ENCODE measurements at places on chromosomes 7 and 10.

DNA sequence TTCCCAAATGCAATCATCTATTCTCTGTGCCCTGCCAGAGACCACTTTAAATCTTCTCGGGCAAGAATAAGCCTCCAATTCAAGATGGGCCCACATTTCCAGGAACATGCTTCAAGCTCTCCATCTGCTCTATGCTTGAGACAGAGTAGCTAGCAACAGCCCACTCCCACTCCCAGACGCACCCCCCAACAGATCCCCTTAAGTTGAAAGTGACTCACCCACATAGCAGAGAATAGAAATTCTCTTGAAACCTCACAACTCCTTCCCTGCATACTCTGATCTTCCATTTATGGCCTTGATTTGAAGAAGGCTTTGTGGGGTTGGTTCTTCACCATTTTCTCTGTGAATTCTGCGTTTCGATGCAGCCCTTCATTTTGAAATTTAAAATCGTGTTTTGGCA is 604.0 kb downstream of the INHBA start:
- no peak for DNase-seq

DNA sequence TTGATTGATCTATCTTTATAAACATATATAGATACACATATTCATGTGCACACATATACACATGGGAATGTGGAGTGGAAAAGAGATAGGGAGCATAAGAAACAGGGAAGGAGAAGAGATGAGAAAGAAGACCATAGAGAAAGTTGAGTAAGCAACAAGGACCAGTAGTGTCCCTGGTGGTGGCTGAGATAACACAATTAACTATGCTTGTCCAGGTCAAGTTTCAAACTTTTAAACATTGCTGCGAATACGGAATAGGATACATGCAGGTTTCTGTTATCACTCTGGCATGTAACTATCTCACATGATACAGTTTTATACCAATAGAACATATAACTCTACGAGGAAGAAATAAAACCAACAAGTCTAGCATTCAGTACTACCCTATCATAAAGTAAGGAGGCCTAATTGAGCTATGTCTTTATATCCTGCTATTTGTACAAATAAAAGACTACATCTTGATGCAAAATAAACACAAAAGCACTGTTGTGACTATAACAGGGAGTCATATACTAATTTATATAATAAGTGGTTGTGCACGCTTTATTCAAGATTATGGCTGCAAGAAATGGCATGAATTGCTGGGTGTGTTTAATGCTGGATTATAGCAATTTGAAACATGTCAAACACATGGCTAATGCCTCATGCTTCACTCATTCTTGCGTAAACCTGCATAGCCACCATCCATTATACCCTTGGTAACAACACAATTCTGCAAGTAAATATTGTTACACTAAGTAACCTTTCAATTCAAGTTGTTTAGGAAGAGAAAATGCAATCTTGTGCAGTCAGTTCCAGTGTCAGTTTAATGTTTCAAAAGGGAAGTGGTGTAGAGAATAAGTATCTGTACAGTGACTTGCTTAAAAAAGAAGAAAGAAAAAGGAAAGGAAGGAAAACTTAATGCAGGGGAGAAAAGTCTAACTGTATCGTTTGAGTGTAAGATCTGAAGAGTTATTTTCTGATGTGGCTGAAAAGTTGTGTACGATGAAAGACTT is 8.2 kb downstream of the FOXP2 start:
- no peak for DNase-seq

DNA sequence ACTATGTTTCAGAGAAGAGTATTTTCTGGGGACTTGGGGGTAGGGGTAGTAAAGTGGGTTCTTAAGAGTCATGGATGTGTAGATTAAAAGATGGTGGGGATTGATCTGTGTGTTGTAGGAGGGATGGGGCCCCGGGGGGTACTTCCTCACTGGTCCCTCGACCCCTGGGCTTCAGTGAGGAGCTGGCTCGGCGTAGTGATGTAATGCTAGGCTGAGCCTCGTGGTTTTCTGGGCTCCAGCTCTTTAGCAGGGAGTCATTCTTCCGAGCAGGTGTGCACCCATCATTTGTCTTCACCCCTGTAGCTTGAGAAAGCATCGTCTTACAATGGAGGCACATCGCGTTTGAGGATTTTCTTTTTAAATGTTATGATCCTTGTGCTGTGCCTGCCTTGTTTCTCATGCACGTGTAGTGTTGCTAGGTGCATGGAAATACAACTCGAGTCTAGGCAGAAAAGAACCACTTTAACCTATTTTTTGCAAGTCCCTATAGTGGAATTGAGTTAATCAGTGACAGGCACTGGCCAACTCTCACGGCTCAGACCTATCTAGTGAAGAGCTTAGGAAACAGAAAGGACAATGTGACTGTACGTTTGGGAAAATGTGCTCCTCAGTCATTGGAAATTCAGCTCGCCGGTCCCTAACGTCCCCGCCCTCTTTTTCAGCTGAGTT is 106.1 kb upstream of the BTBD16 start:
- DNase-seq: no peak

DNA sequence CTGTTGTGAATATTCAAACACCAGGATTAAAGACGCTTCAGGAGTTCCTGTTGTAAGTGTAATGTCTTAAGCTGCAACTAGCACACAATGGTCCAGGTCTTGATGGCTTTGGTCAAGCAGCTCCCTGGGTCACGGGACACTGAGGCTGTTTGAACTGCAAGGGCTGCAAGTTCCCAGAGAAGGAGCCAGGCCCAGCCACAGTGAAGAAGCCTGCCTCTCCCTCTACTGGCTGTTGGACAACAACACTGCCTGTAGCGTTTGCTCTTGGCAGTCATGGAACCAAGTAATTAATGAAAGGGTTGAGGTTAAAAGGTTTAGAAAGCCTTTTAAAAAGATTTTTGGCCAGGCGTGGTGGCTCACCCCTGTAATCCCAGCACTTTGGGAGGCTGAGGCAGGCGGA is 31.9 kb upstream of the GUSB start:
- no peak for DNase-seq

DNA sequence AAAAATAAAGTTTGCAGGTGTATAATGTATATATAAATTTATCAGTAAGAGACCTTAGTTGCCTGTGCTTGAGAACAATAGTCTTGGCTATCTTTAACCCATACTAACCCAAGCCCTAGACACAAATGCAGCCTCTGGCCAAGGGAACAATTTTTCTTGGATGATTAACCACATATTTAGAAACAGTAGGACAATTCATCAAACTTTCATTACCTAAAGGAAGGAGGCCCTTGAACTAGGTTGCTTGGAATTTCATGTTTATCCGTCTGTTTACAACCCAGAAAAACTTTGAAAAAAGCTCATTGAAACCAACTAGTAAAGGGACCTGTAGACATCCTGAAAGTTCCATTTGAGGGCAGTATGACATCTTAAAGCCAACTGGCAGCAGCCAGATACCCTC is 8.9 kb upstream of the ERLIN1 start:
- no peak for DNase-seq

- no peak for DNase-seq
These were observed 3.7 kb downstream of the ABHD11 start for GRCh38 chr7:73734619-73735527.

GRCh38 chr7:43391518-43391917 is 191.4 kb upstream of the STK17A start:
- no peak for DNase-seq

- no peak for DNase-seq
These were observed 439.0 kb upstream of the ZMIZ1 start for GRCh38 chr10:78629773-78630172.

DNA sequence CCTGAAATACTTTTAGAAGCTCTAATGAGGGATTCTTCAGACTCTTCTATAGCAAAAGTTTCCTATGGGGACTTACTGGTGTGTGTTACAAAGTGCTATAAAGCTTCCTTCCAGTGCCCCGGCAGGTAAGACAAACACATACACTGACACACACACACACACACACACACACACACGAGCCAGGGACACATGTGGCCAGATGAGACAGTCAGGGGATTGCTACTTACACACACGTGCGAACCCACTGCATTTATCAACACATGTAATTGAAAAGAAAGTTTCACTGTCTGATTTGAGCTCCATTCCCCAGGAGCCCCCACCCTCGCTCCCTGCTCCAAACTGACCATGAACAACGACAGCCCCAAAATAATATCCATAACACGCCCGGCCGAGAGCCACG is 119.8 kb downstream of the PRPF18 start:
- no peak for DNase-seq

Data from cortex of kidney (tissue), 1 donor.